Stimulated activated CD8-positive, alpha-beta memory T cell treated with anti-CD3 and anti-CD28 coated beads, Interleukin-2, amount 100 ng/mL, for 48 hours (primary cell): ENCODE measurements at places on chromosomes 7 and 10.

DNA sequence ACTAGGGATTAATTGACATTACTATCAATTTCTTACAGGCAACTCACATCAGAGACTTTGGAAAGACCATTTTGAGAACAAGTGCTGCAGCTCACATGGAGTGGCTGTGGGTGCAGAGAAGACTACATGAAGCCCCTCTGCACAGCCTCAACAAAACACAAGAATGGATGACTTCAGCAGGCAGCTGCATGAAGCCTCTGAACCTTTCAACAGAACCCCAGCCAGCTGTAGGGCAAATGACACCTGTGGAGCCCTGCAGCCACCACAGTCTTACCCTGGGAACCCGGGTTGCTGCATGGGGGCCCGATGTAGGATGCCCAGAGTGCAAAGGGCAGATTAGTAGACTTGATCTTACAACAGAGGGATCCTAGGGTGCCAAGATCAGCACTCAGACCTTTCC lies 62.0 kb upstream of the CAMK2B start:
- no peak for DNase-seq

DNA sequence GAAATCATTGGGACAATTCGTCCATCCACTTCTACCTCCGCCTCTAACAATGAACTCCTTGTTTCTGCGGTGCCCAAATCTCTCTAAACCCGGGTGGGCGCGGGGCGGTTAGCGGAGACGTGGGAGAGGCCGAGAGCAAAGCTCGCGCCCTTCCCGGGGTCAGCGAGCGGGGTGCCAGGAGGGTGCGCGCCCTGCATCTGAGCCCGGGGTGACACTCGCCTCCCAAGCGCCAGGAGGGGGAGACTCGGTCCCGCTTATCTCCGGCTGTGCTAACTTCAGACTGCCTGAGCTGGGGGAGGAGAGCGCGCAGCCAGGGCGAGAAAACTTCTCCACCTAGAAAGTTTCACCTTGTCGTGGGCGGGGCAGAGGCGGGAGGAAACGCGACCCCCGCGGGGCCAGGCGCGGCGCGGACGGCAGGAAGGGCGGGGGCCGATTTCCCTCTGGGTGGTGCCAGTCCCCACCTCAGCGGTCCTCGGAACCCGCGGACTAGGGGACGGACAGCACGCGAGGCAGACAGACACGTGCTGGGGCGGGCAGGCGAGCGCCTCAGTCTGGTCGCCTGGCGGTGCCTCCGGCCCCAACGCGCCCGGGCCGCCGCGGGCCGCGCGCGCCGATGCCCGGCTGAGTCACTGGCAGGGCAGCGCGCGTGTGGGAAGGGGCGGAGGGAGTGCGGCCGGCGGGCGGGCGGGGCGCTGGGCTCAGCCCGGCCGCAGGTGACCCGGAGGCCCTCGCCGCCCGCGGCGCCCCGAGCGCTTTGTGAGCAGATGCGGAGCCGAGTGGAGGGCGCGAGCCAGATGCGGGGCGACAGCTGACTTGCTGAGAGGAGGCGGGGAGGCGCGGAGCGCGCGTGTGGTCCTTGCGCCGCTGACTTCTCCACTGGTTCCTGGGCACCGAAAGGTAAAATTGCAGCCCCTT lies at the start of gene MET:
Gene MET (plus strand): TSS at position 516 of the 915 bp plus-strand sequence. CDS start 26,889 bp downstream, outside the sequence.
- DNase-seq, result peak; percentile 48

DNA sequence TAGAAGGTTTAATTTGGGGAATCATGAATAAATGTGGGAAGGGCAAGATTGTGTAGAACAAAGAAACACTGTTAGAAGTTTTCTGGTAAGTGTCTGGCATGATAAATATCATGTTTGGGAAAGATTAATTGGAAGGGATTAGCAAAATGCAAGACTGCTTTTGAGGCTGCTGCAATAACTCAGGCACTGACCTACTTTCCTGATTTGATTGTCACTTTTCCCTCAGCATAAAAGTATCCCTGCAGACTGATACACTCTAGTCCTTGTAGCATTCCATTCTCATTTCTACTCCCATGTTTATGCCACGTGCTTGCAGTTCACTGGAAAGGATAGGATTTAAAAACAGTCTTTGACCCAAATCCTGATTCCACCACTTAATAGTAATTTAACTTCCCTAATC lies 303.3 kb upstream of the SEMA3A start:
- DNase-seq, result no peak

DNA sequence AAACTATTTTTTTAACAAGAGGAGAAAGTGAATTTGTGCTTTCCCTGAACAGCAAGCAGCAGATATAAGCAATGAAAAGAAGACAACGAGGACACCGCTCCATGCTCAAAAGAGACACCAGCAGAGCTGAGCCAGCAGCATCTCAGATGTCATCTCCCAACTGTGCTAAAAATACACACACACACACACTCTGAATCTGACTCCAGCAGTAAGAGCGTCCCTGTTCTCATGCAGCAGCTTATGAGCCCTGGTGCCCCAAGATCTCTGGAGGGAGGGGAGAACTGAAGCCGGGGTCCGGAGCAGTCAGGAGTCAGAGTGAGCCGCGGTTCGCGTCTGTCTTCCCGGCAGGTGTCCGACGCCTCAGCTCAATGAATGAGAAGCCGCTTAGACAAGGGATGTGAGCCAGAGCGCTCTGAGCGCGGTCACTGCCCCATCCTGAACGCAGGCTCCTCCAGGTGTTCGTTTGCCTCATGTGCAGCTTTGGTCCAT lies 49.2 kb downstream of the SVIL start:
- DNase-seq, result no peak

DNA sequence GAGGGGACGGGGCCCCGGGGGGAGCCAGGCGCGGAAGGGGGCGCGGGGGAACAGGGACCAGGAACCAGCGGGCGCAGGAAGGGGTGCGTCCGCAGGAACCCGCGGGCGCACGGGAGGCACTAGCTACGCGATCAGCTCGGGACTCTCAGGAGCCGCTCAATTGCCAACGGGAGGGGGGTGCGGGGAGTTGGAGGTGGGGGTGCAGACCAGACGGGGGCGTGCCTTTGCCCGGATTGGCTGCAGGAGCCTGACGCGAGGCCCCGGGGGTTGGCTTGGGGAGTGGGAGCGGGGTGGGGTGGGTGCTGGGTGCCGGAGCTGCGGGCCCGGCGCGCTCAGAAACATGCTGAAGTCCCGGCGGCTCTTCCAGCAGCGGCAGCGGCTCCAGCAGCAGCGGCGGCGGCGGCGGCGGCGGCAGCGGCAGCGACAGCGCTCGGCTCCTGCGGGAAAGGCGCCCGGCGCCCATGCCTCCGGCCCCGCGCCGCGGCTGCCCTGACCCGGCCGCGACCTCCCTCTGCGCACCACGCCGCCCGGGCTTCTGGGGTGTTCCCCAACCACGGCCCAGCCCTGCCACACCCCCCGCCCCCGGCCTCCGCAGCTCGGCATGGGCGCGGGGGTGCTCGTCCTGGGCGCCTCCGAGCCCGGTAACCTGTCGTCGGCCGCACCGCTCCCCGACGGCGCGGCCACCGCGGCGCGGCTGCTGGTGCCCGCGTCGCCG lies at the start of gene ADRB1:
Gene ADRB1 (plus strand): TSS at position 335 of the 715 bp plus-strand sequence. CDS start 267 bp downstream, at position 602.
- no peak for DNase-seq

GRCh38 chr10:11237571-11237970 lies 219.9 kb downstream of the CELF2 start:
- DNase-seq, result peak; percentile 54

GRCh38 chr7:136874393-136875032 lies 6.1 kb downstream of the CHRM2 start:
- no peak for DNase-seq

DNA sequence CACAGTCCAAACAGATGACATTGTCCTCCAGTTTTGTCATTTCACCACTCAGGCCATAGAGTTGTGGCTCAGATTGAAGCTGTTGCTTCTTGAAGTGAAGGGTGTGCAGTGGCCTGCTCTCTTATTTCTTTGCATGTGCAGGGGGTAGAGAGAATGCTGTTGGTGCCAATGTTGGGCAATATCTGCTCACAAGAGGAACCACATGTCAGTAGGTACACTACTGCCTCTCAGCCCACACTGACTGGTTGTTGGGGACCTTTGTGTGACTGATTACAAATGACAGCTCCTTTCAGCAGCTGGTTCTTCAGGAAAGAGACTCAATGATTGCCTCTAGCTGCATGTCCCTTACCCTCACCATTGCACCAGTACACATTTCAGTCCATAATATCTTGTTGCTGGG lies 21.9 kb upstream of the SFTPA1 start:
- no peak for DNase-seq

GRCh38 chr7:90749774-90750173 lies 153.7 kb downstream of the CDK14 start:
- no peak for DNase-seq

DNA sequence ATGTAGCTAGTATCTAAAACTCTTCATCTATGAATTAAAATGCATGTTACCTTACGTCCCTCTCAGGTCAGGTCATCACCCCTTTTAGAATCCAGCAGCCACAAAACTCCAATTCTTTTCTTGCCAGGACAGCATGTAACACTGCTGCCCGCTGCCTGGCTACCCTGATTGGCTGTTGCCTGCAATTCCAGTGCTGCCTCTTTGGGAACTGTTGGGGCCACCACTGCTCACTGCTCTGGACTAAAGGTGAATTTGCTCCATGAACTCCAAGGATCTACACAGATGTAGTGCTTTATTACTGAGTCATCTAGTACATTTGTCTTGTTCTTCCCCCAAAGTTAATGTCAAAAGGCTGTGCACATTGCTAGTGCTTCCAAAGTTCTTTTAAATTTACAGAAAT lies 40.4 kb downstream of the SCIN start:
- no peak for DNase-seq

- DNase-seq, result no peak
Measured at GRCh38 chr7:126040114-126041045, 1110.8 kb upstream of the POT1 start.

- no peak for DNase-seq
Measured at GRCh38 chr10:7817576-7817975, 729 bp upstream of the TAF3 start.

DNA sequence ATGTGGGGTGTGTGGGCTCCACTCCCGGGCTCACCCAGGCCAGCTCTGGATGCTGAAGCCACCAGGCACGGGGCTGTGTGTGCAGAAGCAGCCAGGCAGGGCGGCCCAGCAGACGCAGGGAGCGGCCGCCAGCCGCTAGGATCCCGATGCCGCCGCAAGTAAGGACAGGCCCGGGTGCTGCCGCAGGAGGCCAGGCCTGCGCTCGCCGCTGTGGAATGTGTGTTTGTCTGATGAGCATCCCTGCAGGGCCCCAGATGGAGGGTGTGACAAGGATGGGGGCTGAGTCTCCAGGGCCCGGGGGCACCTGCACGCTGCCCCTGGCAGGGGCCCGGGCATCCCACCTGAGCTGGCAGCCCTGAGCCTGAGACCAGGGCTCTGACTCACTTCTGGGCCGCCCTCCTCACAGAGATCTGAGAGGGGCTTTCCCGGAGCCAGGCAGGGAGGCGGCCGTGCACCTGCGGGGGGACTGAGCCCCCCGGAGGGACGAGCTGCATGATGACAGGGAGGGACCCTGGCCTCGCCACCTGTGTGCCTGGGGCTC lies 101.5 kb downstream of the FOXL3 start:
- DNase-seq, result no peak

GRCh38 chr7:124856299-124856888 lies 73.2 kb downstream of the POT1 start:
- DNase-seq, result no peak

DNA sequence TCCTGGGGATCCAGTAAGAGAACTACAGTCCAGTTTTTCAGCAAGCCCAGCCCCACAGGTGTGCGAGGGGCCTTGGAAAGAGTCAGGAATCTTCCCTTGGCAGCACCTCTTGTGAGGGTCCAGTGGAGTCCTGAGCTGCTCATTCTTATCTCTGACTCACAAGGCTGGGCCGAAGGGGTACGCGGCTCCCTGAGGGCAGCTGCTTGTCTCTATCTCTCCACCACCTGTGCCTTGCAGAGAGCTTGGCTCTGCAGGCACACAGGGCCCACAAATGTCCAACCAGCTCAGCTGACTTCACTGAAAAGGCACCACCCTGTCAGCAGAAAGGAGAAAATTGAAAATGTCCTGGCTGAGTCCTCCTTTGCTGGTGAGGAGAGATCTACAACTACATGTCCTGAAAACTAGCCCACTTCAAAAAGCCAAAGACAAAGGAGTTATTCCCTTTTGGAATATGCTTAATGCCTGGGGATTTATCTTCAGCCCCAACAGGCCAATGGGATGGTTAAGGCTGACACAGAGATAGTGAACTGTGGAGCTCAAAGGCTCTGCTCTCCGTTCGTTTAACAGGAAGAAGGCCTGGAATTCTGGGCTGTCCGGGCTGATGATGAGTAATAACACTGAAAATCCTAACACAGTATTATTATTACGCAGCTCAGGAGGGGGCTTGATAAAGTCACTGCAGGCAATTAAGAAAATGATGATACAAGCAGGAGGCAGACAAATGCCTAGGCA lies 23.4 kb downstream of the UROS start:
- DNase-seq, result no peak

DNA sequence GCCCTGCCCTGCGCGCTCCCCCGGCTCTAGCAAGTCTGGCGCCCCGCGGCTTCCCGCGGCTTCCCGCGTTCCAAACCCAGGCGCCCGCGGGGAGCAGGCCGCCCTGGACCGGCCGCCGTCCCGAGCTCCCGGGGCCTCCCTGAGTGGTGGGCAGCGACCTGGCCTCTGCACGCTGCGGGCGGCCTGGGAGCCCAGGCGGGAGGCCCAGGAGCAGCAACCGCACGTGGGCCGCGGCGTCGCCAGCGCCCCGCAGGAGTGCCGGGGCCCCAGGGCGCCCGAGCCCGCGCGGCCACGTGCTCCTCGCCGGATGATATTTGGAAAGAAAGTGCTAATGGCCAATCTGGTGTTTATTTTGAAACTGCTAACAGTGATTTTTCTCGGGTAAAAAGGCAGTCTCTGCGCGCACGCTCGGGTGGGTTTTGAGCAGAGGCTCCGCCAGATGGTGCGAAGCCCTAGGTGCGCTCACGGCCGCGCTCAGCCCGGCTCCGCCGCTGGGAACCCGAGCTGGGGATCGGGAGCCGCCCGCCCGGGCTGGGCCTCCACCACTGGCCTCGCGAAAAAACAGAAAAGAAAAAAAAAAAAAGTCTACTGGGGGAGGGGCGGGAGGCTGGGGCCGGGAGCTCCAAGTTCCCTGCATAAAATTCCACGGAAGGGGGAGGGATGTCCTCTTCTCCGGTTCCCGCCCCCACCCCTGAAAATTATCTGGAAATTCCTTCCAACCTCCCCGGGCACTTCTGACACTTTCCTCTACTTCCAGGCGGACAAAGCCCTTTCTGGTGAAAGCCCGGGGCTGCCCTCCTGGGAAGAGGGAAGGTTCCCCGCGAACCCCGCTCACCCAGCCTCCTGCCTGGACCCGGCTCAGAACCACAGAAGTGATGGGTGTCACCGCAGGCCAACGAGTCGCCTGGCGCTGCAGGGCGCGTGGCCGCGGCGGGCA lies 4.3 kb downstream of the EBF3 start:
- DNase-seq, result no peak

DNA sequence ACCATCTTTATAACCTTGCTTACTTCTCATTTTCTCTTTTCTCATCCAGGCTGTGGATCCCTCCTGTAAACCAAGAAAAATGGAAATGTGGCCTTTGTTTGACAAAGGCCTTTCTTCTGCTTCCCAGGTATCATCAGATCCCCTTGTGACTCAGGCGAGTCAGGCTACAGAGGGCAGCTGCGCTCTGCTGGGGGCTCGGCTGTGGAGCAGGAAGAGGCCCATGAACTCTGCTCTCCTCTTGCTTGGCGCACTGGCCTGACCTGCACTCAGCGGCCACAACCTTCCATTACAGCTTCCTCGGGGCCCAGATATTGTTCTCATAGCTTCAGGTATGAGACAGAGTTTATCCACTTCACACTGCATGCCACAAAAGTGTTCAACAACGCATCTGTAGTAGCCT lies 457.6 kb upstream of the COBL start:
- no peak for DNase-seq

- DNase-seq, result no peak
Measured at GRCh38 chr10:71694567-71694968, 25.0 kb downstream of the C10orf105 start.
